ENCODE measurements at places on chromosomes 7 and 10. TPM values are rescaled to one million over a fixed set of nuclear protein-coding genes. Genes with fewer than 3 reads are reported as not detected.

The SPDYE9 gene
- total RNA-seq = not detected

The HABP2 gene
- total RNA-seq = not detected

The ANKRD1 gene
- 0.52 TPM for total RNA-seq

The ELFN1 gene
- total RNA-seq = 2.3 TPM

The NOC3L gene
- 36.6 TPM for total RNA-seq

The PLAC9 gene
- total RNA-seq = 25.4 TPM

The RELN gene
- under 0.01 TPM for total RNA-seq

The CTTNBP2 gene
- total RNA-seq = 0.65 TPM

The LAMB1 gene
- 222 TPM for total RNA-seq

The EPO gene
- total RNA-seq = not detected

The COX15 gene
- total RNA-seq = 42.4 TPM

The NDUFB8 gene
- 88.1 TPM for total RNA-seq

The SCIN gene
- total RNA-seq = 3.6 TPM

The WASHC2A gene
- 50.0 TPM for total RNA-seq

The ZPBP gene
- not detected for total RNA-seq

The BAMBI gene
- 24.8 TPM for total RNA-seq

The CPED1 gene
- total RNA-seq = 41.6 TPM

The NME8 gene
- total RNA-seq = not detected

The STOX1 gene
- total RNA-seq = 0.11 TPM

The HTR5A gene
- not detected for total RNA-seq

The STARD3NL gene
- total RNA-seq = 52.0 TPM

The ADRB1 gene
- not detected for total RNA-seq

The CDK5 gene
- 9.8 TPM for total RNA-seq

The CDHR3 gene
- total RNA-seq = 7.8 TPM

The IKZF1 gene
- total RNA-seq = not detected

The CTNNA3 gene
- not detected for total RNA-seq

The TFPI2 gene
- total RNA-seq = 16.0 TPM

The SPDYE3 gene
- total RNA-seq = not detected

The ITIH5 gene
- 14.4 TPM for total RNA-seq

The C10orf62 gene
- total RNA-seq = 0.32 TPM

The MEIG1 gene
- 0.91 TPM for total RNA-seq
